ENCODE measurements at places on chromosomes 2 and 18.

DNA sequence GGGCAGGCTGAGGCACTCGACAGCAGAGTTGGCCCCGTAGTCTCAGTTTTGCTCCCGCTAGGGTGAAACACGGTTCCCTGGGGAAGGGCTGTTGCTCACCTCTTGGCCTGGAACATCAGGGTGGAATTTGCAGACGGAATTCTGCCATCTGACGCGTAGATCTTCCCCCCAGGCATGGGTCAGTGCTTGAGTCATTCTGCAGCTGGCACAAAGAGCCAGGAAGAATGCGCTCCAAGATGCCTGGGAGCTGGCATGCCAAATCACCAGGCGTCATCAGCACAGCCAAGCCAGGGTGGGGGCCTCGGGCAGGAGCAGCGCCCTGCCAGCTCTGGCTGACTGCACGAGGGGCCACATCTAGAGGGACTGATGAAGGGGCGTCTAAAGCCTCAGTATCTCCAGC lies 42.7 kb downstream of the ODC1 start:
- DNase-seq = peak; percentile 23

DNA sequence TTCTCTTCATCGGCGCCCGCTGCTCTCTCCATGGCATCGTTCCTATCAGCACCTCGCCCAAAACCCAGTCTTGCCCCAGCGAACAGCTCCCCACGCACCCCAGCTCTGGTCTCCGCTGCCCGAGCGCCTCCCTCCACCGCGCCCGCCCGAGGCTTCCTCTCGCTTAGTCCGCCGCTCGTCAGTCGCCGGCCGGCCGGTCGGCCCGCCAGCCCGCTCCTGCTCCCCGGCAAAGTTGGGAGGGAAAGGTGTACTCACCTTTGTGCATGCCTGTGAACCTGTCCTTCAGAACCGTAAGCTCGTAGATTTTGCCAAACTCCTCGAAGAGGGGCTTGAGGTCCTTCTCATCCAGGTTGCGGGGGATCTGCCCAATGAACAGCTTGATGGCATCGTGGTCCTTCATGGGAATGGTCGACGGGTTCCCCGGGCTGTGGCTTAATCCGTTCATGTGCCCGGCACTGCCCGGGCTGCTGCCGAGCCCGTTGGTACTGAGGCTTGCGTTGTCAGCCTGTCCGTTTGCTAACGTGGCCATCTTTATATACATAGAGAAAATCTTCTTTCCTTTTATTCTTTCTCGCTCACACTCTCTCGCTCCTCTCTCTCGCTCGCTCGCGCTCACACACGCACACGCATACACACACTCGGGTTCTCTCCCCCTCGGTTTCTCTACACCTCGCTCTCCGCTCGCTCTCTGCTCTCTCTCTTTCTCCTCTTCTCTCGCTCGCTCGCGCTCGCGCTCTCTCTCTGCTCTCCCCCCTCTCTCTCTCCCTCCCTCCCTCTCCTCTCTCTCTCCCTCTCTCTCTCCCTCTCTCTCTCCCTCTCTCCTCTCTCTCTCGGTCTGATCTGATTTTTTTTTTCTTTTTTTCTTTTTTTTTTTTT lies at the start of gene CELF4:
TSS of gene CELF4 (minus strand) at position 698 of the 876 bp plus-strand sequence.
- DNase-seq = no peak

DNA sequence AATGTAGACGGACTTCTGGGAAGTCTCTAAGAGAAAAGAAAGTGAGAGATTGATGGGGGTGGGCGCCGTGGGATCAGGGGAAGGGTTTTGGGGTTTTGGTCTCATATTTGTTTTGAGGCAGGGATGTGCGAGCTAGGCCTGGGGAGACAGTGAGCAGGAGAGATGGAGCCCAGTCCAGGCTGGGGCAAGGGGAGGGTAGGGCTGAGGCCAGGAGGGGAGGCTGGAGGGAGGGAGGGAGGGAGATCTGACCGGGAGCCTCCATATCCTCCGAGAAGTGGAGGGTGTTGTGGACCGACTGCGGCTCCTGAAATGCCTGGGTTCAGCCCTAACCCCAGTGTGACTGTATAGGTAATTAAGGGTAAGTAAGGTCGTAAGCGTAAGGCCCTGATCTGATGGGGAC lies 72.8 kb upstream of the ODC1 start:
- DNase-seq = no peak

DNA sequence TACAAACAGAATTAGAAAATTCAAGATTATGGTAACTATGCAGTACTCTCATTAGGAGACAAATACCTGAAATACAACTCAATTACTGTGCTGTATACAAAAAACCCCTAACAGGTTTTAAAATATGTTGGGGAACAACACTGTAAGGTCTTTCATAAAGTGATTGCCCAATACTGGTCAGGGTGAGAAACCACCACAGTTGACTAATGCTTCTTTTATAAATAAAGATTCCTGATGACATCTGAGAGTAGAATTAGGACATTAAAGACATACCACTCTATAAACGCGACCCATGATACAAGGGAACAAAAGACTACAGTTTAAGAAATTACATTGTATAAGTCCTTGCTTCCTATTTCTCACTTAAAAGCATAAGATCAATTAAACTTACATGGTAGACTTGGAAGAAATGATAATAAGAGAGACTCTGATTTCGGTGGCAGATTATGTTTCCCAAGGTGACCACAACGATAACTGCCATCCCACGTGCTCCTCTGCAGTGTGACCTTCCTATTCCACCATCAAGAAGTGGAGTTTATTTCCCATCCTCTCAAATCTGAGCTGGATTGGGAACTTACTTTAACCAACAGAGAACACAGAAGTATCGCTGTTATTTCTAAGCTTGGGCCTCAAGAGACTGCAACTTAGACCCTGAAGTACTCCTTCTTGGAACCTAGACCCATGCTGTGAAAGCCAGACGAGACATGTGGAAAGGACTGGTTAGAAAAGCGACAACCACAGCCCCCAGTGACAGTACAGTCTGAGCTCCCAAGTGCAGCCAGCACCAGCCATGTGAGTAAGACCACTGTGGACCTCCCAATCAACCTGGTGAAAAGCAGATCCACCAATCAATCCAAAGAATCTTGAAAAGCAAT lies 52.3 kb downstream of the ZNF521 start:
- peak; percentile 27 for DNase-seq

DNA sequence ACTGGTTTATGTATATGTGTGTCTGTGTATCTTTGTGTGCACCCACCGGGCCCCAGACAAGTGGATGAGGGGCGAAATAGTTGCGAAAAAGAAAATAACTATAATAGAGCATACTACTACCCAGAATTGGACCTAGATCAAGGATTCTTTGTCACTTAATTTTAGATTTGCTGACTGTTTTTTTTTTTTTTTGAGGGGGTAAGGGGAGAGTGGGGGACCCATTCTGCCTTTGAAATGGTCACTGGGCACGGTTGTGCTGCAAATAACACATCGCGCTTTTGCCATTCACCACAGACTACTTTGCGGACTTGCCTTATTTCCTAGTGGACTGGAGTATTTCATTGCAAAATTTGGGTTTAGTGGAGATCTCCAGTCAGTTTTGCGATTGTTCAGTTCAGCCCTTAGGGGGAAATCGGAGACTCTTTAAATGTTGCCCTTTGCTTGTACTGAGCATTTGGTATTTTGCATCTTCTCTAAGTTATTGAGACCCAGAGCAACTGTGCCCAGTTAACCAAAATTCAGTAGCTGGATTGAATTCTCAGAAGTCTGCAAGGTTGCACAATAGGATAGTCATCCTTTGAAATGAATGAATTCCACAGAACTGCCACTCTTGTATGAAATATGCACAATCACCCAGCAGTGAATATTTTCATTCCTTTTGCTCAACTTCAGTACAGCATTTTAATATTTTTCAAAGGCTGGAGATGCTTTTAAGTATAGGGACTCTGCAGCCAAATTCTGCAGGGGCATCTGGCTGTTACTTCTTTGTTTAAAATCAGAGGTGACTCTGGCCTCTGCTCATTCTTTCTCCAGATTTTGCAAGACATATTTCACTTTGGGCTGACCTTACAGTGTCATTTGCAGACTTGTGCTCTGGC lies 2.9 kb downstream of the TRIB2 start:
- no peak for DNase-seq

DNA sequence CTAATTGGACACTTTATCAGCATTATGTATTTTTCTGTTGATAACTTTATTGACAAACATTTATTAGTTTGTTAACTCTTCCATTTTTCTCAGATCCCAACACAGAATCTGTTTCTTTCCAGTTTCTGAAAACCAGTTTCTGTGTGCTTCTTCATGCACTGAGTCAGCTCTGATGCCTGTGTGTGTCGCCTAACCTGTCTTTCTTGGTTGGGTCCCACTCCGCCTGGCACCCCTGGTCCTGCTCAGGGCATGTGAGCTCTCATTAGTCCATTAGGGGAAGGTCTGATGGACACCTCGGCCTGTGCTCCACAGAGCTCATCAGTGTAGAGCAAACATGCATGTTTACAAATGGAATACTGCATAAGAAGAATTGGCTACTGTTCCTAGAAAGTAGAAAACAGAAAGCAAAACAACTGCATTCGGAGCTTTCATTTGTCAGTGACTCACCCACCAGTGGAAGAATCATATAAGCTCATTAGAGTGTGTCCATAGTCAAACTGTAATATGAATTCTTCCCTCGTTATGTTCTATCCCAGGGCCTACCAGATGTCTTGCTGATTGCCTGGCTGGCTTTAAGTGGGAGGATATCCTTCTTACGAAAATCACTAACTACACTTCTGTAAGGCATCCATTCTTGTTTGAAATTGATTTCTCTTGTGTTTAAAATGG lies 137.7 kb downstream of the SNTG2 start:
- no peak for DNase-seq

DNA sequence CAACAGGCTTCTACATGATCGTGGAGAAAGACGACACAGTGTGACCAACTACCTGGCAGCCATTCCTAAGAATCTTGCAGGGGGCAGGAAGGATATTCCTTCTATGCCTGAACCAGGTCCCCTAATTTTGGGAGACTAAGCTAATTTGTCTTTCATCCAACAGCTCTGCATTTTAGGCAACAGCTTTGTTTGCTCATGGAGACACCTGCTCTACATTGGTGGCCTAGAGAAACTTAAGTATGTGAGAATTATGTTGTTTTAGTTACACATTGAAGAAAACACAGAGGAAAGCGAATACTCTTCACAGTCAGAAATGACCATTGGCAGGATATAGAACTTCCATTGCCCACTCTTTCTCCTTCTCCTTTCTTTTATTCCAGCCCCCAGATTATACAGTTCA lies 75.2 kb downstream of the ASXL3 start:
- DNase-seq = no peak

DNA sequence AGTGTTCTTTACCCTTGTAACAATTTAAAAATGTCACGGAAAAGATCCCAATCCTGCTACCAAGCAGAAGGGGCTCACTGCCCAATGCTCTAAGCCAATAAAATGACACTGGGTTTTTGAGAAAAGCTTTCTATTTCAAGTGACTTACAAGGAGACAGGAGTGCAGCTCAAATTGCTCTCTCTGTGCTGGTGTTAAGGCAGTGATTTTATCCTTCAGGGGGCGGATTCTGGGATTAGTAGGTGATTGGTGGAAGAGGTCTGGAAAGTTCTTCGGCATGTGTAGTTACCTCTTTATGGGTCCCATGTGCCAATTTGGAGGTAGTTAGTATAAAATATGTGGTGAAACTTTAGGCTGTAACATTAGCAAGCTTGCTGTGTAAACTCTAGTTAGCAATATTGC lies 27.4 kb upstream of the MCM6 start:
- no peak for DNase-seq

DNA sequence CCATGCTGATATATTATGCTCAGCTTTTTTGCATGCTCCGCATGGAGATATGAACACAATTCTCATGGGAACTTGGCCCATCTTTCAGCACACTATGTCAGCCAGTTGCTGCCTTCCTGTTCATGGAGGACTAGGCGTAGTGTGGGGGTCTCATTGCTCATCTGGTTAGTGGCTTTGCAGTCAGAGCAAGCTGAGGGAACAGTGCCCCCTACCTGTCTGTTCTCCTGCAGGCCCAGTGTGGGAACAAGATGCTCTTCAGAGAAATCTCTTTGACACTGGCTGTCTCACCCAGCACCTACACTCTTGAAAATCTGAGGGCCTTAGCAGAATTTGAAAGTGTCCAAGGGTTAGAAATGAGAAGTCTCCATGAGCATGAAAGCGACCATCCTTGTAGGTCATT lies 47.1 kb downstream of the SPTBN1 start:
- no peak for DNase-seq

GRCh38 chr2:120262761-120263428 lies 10.2 kb downstream of the RALB start:
- no peak for DNase-seq

- no peak for DNase-seq
These were observed 14.0 kb downstream of the SCN2A start for GRCh38 chr2:165253178-165253577.

- DNase-seq = no peak
These were observed 154.6 kb upstream of the ZSWIM2 start for GRCh38 chr2:187003611-187004010.

GRCh38 chr18:5868218-5868854 lies 27.0 kb downstream of the TMEM200C start:
- peak; percentile 71 for DNase-seq
